ENCODE measurements at places on chromosomes 5 and 9. TPM values are rescaled to one million over a fixed set of nuclear protein-coding genes. Genes with fewer than 3 reads are reported as not detected.

Gene SV2C
- not detected for total RNA-seq

Gene MSX2
- 6.0 TPM for total RNA-seq

Gene NEUROG1
- not detected for total RNA-seq

Gene C1QTNF2
- 1.4 TPM for total RNA-seq

Gene CYSRT1
- total RNA-seq = 0.52 TPM

Gene DMRT3
- total RNA-seq = not detected

Gene ATP10B
- total RNA-seq = not detected

Gene IFNB1
- total RNA-seq = not detected

Gene ZNF879
- total RNA-seq = 7.3 TPM

Gene ACTBL2
- total RNA-seq = not detected

Gene TNFSF8
- not detected for total RNA-seq

Gene ZNF608
- 14.0 TPM for total RNA-seq

Measured in articular chondrocyte of knee joint (primary cell).